Femur (tissue), 1 donor: ENCODE measurements at places on chromosomes 5 and 9.

DNA sequence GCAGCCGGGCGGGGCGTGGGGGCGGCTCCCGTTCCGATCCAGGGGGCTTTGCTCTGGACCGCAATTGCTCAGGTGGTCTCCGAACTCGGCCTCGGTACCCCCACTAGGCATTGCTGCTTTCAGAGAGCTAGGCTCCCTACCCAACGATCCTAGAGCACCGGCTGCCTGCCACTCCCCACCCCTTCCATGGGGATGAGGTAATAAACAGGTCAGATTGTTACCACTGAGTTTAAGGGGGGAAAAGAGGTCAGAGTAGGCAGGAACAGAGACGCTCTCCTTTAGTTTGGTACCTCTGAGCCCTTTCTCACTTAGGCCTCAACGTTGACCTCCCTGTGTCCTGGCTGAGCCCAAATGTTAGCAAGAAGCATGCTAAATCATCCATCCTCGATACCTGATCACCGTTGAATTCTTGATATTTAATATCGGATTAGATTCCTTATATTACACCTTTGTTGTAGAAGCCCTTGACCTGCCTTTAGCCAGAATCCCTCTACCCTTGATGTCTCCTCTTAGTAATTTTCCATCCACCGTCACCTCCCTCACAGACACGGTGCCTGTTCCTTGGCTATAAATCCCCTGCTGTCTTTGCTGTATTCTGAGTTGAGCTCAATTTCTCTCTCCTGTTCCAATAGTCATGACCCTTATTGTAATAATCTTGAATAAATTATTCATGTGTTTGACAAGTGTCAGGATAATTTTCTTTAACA lies 588 bp upstream of the PLPP1 start:
- no peak for DNase-seq

DNA sequence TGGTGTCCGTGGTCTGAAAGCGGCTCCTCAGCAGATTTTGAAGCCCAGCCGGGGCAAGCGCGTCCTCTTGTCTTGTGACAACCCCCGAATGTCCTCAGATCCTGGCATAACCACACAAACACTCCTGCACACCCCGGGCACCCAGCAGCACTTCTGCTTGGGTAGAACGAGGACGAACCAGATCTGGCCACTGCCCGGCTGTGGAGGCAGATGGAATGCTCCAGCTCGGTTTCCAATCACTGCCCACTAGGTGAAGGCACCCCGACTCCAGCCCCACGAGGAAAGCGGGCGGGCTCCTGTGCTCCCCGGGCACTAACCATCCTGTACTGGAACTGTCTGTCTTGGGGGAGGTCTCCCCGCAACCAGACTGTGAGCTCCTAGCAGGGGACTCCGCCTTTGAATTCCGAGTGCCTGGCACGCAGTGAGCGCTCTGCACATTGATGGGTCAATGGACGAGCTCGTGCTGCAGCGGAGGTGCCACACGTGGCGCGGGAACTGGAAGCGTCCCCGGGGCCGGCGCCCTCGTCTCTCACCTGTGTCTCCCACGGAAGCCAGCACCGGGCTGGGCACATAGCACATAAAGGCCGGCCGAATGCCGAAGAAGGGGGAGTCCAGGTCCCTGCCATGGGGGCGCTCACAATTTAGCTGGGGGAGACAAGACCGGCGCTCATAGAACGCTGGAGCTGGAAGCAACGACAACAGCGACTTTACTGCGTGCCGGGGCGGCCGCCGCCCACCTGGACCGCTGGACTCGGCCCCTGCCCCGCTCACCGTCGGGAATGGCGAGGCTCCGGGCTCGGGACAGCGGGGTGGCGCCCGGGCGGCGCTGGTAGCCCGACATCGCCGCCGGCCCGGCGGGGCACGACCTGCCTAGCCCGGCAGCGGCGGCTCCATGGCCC lies 608 bp downstream of the ENTR1 start:
- peak; percentile 45 for DNase-seq

GRCh38 chr5:171420431-171421241 lies 1.2 kb downstream of the FGF18 start:
- DNase-seq: peak; percentile 94

DNA sequence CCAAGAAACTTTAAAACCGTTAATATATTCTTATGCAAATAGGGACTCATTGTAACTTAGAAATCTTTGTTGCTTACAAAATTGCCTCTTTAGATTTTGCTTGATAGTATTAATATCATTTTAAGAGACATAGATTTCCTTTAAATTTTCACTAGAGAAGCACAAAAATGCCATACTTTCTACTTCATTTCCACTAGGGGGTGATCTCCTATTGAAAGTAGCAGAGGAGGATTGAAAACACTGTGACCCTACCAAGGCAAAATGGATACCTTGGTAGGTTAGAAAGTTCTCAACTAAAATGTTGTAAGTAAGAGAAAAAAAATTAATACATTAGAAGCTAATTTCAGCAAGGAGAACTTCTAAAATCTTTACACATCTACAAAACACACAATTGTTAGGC lies 204.9 kb downstream of the CHSY3 start:
- no peak for DNase-seq

- no peak for DNase-seq
These were observed 107.6 kb downstream of the C9orf50 start for GRCh38 chr9:129513282-129513681.

DNA sequence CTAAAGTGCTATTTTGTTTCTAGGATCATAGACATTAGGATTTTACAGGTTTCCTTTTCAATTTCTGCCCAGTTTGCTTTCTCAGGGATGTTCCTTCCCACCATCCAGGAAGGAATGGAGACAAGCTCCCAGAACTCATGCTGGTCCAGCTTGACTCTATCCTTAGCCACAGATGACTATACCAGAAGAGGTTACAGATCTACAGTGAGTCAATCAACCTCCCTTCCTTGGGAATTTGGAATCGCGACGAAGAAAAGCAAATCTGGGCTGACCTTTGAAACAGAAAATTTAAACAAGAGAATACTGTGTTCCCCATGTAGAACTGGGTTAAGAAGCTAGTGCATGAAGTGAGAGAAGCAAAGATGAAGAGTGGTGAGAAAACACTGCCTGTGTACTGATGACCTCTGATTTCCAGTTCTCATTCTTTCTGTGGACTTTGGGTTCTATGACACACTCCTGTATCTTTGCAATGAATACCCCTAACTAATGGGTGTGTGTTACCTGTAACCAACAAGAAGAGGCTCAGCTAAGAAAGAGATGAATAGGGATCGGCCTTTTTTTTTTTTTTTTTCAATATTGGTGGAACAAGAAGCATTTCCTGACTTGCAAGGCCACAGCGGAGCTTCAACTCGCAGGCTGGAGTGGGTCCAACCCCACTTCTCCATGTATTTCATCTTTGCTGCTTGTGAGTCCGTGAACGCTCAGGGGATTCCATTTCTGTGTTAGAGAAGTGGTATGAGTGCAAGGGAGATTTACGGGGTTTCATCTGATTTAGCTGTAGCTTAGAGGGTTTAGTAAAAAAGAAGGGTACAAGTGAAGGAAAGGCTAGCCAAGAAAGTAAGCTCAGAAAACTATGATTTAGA lies 563.9 kb upstream of the CLINT1 start:
- DNase-seq: peak; percentile 69

DNA sequence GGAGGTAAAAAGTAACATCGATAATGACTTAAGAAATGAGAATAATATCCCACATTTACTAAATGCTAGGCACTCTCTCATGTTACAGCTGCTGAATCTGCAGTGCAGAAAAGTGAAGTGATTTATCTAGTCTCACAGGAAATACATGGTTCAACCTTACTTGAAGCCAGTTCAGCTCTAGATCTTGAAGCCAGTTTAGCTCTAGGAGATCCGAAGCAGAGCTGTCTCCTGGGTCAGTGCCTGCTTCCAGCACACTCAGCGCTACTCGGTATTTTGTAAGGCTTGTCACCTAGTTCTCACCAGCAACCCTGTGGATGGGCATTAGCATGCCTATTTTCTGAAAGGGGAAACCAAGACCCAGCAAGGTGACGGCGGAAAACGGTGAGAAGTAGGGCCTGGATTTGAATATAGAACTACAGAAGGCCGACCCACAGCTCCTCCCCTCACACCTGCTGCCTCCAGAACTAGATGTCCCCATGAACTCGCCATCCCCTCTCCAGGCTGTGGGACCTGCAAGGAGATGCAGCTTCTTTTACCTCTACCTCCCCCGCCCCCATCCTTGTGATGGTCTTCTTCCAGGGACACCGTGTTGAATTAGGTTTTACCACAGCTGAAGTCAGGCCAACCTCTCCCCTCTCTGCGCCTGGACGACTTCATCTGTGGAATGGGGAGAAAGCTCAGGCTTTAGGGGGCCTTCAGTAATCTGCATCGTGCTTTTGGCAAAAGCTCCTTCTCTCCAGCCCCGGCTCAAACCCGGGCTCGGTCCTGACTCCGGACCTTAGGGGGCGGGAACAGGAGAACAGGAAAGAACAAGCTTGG lies 4.4 kb upstream of the MSX2 start:
- DNase-seq: no peak

DNA sequence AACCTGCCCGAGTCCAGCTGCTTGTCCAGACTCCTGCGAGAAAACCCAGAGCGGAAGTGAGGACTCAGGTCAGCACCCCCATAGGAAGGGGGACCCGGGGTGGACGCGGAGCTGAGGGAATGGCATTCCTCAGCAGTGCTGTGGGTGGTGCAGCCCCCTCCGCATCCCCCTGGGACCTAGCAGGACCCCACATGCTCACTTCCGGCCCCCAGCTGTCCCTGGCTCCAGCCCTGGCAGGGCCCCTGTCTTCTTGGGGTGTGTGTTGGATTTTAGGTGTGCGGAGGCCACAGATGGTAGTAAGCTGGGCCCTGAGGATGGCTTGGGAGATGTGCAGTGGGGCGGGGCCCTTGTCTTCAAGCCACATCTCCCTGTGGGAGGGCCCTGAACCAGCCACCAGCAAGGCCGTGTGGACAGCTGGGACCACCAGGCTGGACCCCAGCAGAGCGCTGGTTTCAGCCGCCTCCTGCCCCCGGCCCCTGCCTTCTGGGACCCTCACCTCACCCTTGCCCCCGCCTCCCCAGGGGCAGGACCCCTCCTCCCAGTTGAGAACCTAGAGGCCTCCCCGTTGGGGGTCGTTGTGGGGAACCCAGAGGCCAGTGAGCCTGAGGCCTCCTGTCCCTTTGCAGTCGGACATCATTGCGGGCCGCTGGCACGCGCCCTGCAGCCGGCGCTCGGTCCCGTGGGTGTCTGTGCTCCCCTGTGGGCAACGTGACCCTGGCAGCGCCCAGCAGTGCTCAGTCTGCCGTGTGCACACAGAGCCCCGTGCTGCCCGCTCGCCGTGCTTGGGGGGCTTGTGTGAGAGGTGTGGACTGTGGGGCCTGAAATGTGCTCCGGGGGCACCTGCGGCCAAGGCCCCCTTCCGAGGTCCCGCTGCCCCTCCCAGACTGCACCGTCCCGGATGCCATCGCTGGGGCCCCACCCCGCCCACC lies 10.8 kb upstream of the SLC9A3 start:
- no peak for DNase-seq

DNA sequence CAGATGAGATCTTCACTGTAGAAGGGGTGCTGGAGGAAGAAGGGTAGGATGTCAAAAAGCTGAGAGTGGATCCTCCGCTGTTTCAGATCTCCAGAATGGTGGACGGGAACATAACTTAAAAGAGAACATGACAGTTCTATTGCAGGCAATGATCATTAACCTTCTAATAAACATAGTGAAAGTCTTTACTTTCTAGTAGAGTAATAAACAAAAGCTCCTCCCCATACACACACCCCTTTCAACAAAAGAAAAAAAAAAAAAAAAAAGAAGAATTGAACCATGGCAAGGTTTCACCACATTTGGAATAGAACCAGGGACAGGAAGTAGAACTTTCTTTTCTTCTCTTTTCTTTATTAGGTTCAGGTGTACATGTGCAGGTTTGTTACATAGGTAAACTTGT lies 768.1 kb upstream of the RIOK2 start:
- DNase-seq: no peak

DNA sequence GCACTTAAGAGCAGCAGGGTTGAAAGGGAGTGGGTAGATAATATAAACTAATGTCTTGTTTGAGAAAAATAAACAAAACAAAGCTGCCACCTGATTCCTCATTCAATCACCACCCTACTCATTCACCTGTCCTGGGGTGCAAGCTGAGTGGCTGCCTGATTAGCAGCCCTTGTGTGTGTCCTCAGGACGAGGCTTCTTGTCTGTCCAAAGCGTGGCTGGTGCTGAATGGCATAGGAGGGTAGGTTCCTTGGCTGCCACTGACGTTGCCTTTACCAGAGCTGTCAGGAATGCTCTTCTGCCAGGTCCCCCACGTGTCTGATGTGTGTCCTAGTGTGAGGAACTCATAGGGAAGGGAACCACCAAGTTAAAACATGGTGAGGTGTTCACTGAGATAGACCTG lies 146.6 kb upstream of the SLC24A2 start:
- no peak for DNase-seq

DNA sequence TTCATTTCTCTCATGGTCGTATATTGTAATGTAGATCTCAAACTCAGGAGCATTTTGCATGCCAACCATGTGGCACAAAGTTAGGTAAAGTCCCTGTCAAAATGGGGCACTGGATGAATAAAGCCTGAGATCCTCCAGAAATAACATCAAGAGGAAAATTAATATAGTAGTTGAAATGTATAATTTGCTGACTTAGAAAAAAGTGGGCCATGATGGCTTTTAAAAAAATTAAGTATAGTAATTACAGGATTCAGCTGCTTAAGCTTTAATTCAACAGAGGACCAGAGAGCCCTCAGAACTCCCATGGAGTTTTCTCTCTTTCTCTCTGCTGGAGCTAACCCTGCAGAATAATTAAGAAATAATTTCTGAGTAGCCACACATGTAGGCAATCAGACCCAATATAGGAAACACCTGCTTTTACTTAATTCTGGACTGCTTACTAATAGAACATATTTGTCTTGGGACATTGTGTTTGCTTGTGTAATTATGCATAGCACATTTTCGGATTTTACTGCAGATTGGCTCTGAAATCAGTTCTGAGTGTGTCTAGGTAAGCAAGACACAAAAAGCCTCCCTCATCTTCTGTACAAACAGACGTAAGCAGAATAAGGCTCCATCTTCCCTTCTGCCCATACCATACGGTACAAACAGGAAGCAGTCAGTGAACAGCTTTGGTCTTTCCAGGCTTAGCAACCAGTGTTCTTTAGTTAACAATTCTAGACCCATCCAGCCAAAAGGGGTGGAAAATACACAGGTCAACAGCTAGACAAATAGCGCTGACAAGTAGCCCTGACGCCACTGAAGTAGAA lies 26.5 kb upstream of the PCSK1 start:
- DNase-seq: no peak

- DNase-seq: no peak
These were observed 212.4 kb downstream of the MAPKAP1 start for GRCh38 chr9:125494653-125494915.

DNA sequence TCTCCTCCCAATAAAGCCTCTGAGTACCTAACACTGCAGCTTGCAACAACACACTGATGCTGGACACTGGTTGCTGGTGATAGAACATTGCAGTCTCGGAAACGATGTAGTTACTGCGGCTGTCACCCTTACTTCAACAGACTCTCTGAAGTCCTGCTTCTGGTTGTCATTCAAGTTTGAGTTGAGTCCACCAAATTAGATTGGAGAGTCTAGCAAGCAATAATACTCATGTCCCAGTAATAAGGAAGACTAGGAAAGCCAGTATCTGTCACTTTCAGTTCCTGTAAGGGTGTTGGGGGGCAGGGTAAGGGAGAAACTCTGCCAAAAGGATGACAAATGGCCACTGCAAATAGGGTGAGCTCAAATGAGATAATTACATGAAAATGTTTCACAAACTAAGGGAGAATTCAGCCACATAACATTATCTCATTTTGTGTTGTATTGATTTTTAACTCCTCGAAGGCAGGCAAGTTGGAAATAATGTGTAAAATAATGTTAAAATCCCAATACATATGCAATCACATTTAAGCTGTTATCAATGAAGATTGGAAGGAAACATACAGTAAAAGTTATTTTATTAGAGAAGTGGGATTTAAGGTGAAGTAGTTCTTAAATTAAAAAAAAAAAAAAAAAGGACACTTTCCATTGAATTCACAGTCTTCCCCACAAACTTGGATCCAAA lies 849 bp upstream of the IFT74 start:
- peak; percentile 28 for DNase-seq
